ENCODE measurements at places on chromosomes 7 and 10.

DNA sequence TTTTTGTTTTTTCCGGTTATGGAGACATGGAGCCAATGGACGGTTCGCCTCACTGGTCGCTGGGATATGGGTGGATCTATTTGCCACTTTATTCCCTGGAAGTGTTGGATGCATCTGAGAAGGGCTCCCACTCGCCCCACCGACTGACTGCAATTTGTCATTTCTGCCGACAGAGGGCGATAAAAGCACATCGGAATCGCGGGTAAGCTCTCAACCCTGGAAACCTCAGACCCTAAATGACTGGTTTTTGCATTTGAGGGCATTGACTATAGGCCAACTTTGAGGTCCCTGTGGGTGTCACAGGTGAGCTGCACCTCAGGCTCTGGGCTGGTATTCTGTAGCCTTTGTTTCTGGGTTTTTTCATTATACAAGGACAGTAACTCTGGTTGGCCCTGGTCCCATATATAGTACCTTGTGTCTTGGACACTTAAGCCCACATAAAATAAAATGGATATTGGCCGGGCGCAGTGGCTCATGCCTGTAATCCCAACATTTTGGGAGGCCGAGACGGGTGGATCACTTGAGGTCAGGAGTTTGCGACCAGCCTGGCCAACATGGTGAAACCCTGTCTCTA is 11.9 kb upstream of the OPALIN start:
- peak; percentile 9 for DNase-seq

- DNase-seq, result no peak
Measured at GRCh38 chr10:53140506-53140905, 367.9 kb upstream of the MBL2 start.

GRCh38 chr7:23467291-23467805 is 2.9 kb downstream of the IGF2BP3 start:
- DNase-seq, result no peak

- DNase-seq, result no peak
Measured at GRCh38 chr7:80968606-80969005, 49.8 kb upstream of the SEMA3C start.

- DNase-seq, result no peak
Measured at GRCh38 chr7:125316466-125316865, 386.8 kb upstream of the POT1 start.

DNA sequence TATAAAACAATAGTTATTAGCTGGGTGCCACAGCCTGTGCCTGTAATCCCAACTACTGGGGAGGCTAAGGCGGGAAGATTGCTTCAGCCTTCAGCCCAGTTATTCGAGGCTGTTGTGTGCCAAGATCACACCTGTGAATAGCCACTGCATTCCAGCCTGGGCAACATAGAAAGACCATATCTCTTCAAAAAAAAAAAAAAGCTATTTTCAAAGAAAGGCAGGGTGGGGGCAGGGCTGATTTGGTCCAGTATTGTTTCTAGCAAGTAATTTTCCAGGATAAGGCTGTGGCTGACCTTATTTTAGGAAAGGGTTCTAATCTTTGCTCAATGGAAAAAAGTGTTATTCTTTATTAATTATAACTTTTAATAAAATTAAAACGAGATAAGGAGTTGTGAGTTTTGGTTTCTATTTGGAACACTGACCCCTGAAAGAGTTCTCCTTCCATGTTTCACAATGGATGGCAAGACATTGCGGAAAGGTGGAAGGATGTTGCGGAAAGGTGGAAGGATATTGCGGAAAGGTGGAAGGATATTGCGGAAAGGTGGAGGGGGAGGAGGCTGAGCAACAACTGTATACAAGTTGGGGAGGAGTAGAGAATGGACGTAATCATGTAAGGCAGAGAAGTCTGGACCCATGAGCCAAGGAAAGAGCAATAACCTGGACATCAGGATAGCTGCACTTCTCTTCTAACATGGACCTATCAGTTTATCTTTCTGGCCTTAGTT is 1.5 kb upstream of the C1GALT1 start:
- no peak for DNase-seq

DNA sequence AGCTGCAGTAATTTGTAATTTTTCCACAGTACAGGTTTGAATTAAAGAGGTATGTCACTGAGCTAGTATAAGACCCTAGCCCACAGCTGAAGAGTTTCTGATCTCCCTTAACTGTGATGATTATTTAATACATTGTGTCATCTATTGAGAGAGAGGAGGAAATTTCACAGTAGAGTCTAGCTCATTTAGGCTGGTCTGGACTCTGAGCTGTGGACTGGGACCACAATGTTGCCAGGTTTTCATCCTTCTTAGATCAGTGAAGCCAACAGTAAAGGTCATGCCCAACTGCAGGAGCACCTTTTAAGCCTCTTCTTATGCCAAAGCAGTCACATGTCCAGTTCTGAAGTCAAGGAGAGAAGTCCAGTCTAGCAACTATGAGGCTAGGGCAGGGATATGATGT is 8.9 kb downstream of the TES start:
- no peak for DNase-seq

DNA sequence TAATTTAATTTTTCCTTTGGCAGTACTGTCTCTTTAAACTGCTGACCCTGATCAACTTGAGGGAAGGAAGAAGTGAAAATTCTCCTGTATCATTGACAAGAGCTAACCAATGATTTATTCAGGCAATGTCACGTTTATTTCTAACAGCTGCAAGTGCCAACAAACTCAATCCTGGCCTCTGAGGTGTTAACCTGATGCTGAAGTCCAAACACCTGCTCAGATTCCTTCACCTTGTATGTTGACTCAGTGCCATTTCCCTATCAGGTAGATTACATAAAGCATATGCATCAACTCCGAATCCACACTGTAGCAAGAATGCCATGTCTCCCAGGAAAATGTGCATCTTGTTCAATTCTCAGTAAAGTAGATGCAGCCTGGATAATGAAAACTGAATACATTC is 820.0 kb downstream of the XPNPEP1 start:
- no peak for DNase-seq

DNA sequence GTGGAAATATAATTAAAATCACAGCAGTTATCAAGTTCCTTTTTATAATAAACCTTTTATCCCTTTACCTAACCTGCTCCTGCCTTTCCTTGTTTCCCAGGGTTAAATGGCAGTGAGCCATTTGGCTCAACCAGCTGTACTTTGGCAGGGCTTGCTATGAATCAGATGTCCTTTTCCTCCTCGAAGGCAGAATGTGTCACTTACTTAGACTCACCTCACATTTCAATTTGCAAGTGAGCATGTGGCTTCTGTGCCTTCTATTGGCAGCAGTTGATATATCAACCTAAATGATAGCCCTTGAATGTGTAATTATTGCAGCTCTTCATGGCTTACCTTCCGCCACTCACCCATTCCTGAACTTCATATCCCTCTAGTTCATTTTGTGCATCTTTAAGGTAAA is 301.7 kb downstream of the CSTF2T start:
- no peak for DNase-seq

DNA sequence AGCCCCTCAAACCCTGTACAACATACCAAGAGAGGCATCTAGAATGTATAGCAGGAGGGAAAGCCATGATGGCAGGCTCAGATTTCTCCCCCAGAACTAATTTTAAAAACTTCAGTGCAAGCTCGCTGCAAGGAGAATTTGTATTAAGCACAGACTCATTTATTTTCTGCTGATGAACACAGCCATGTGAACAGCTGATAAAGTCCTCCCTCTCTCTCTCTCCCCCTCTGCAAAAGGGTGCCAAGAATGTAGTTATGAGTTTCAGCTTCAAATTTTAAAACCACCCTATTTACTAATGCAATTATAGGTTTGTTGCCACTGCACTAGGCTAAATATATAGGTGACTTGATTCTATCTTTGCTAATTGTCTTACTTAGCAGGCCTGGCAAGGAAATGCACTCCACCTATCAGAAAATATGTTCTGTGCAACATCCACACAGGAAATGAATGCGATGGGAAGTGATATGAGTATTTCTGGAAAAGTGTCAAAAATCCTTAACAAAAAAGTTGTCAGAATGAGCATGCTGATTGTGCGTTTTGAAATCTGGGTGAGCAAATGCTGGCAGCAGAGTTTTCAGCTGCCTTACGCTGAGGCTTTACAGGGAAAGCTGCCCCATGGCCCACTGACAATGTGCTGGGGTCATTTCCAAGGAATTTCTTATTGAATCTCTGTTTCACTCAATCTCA is 43.4 kb upstream of the GHITM start:
- no peak for DNase-seq

DNA sequence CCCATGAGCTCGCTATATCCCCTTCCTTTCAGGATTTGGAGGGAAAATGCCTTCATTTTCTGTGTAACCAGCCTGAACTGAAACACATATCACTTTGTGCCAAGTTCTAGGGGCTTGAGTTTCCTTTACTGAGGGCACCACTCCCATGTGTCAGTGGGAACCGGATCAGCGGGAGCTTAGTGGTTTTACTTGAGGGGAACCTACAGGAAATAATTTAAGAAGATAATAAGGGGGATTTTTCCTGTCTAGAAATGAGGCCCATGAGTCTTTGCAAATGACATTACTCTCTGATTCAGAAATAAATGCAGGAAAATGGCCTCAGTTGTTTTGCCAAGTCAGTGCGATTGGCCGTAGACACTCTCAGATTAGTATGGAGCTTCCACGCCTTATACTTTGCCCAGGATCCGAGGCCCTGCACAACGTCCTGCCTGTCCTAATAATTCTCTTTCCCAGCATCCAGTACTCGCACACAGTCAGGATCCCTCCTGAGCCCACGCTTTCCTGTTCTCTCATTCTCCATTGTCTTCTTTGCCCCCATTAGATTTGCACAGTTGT is 86.4 kb upstream of the LYZL1 start:
- DNase-seq, result no peak

DNA sequence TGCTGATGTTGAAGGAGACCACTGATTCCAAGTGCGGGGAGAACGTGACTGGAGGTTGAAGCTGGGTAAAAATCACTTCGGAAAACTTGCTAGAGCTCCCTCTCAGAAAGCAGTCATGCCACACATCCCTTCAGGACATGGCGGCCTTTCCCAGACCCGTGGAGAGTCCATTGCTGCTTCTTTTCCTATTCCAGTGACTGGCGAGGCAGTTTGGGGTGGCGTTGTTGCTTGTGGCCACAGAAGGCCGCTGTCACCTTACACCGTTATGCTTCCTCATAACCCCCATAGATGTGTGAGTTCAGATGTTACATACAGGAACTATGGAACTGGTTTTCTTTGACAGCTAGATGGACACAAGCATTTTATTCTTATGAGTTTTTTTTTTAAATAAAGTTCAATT is 235.6 kb upstream of the POM121L12 start:
- DNase-seq, result no peak

DNA sequence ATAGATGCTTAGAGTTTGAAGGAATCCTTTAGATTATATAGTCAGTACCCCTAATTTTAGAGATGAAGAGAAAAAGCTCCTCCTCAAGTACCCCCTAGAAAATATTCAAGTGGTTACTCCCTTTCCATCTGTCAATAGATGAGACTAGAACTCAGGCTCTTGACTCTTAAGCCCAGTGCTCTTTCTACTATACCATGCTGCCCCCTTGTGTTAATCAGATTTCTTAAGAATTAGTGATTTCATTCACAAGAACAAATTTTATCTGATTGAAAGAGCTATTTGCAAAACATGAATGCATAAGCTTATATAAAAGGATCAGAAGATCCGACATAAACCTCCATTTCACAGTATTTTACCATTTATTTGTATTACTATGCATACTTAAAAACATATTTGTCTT is 179.3 kb downstream of the TFEC start:
- peak; percentile 16 for DNase-seq

DNA sequence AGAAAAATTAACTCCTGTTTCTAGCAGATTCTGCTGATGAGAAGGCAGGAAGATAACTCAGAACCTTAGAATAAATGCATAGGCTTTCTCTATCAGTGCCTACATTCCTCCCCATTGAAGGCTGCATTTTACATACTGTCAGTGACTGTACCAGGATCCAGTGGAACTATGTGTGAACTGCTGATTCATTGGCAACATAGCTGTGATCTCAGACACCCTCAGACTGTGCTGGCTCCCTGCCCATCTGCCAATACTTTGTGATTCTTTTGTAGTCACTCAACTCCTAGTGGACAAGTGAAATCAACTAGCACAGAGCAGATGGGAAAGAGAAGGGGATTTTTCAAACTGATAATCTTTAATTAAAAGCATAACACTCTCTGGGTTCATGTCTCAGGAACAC is 375.8 kb downstream of the MDFIC start:
- no peak for DNase-seq

- DNase-seq, result no peak
Measured at GRCh38 chr7:156472267-156472666, 168.3 kb upstream of the RNF32 start.

DNA sequence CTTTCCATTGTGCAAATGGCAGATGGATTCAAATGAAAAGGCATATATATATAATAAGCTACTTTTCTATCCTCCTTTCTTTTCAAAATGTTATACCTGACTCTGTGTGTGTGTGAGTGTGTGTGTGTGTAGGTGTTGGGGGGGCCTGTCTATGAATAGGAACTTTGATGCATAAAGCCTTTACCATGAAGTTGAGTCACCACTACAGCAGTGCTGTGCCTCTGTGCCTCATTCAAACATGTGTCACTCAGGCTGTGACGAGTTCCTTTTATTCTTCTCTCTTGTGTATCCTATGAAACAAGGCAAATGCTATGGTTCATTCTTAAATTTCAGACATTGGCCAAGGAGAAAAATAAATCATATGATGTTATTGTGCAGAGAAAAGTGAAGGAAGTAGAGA is 52.7 kb upstream of the DKK1 start:
- DNase-seq, result no peak

DNA sequence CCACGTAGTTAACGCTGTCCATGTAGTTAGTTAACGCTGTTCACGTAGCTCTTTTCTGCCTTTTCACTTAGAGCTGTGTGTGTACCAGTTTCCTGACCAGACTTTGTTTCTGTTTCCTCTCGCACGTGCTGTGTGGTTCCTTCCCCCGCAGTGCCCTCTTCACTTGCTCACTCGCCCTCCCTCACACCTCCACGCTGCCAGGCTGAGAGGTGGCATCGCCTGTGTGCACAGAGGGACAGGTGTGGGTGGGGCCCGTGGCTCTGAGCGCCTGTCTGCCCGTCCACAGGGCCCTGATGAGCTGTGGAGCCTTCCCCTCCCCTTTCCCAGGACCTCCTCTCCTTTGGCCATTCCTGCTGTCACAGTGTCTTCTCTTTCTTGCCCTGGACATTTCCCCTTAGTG is 30.6 kb downstream of the WDR37 start:
- DNase-seq, result no peak

- DNase-seq, result no peak
Measured at GRCh38 chr7:149225106-149225505, 14.3 kb upstream of the ZNF212 start.

DNA sequence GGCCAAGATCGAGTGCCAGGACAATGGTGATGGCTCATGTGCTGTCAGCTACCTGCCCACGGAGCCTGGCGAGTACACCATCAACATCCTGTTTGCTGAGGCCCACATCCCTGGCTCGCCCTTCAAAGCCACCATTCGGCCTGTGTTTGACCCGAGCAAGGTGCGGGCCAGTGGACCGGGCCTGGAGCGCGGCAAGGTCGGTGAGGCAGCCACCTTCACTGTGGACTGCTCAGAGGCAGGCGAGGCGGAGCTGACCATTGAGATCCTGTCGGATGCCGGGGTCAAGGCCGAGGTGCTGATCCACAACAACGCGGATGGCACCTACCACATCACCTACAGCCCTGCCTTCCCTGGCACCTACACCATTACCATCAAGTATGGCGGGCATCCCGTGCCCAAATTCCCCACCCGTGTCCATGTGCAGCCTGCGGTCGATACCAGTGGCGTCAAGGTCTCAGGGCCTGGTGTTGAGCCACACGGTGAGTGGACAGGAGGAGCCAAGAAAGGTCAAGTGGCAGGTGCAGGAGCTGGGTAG is 14.6 kb downstream of the FLNC start:
- no peak for DNase-seq

GRCh38 chr10:6148251-6148701 is 54.5 kb upstream of the PFKFB3 start:
- DNase-seq, result no peak
